ENCODE measurements at places on chromosomes 2 and 18.

- no peak for DNase-seq
Measured at GRCh38 chr2:29159125-29159524, 43.9 kb downstream of the CLIP4 start.

DNA sequence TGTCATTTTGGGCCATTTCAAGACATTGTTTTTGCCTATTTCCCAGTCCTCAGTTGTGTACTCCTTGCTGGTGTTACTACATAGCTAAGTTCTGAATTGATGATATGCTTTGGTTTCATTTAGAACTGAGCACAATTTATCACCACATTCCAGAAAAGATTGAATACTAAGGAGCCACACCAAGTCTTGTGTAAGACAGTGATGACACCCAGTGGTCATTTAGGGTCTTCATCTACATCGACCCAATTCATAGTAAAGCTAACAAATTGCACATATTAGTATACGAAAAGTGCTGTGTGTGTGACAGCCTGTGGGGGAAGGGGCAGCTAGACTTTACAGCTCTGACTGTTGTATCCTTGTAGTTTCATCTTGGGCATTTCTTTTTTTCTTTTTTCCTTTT, 10.9 kb upstream of the DLX2 start:
- peak; percentile 56 for DNase-seq

DNA sequence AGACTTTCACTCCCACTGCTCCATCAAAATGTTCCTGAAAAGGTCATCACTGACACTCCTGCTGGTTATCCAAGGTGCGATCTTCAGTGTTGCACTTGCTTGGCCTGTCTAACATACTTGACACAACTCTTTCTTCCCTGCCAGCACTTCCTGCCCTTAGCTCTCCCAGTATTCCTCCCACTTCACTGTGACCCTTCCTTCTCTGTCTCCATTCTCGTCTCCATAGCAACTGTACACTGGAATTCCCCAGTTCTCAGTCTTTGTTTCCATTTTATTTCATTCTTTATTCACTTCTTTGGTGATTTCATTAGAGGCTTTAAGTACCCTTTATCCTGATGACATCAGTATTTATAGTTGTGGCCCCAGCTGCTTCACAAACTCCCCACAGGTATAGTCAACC, 333.0 kb downstream of the IRS1 start:
- DNase-seq, result no peak

DNA sequence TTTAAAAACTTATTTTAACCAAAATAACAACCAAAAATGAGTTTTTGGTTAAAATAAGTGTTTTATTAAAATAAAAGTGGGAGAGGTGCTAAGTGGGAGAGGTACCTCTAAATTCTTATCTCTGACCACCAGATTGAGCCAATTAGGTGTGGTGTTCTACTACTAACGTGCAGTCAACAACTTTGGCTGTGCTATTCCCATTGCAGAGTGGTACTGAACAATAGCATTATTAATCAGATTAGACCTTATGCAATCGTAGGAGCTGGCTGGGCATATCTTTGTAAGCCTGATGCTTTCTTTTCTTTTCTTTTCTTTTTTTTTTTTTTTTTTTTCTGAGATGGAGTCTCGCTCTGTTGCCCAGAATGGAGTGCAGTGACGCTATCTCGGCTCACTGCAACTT, 38.9 kb downstream of the RAB27B start:
- no peak for DNase-seq

DNA sequence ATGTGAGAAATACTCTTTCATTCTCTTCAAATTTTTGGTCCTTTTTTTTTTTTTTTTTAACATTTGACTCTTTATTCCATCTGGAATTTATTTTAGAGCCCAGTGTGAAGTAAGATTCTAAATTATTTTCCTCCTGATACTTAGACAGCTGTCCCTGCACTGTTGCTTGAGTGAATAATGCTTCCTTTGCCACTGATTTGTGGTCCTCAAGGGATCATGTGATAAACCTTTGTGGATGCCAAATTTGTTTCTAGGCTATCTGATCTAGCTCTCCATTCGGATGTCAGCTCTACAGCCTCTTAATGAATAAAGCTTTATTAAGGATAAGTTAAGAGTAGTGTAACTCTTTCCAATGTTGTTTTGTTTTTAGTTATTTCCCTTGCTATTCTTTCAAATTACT, 142.3 kb downstream of the SMAD7 start:
- DNase-seq, result no peak

GRCh38 chr2:65393743-65394422, 38.5 kb downstream of the SPRED2 start:
- no peak for DNase-seq

DNA sequence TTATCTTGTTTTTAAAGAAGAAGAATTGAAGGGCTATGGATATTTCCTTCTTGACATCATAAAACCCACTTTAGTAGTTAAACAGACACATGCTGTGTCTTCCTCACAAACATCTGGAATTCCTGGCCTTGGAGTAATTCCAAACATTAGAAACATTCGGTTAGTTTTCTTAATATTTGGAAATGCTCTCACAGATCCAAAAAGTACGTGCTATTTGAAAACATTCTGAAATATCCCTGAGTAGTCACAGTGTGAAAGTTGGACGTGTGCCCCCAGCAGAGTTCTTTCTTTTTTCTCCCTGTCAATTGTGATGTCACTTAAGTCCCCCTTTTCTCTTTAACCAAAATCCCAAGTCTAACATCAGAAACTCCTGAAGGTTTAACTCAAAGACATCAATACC, 91.3 kb downstream of the ANTXR1 start:
- no peak for DNase-seq

GRCh38 chr2:240302041-240302440, 133.4 kb upstream of the GPC1 start:
- no peak for DNase-seq

DNA sequence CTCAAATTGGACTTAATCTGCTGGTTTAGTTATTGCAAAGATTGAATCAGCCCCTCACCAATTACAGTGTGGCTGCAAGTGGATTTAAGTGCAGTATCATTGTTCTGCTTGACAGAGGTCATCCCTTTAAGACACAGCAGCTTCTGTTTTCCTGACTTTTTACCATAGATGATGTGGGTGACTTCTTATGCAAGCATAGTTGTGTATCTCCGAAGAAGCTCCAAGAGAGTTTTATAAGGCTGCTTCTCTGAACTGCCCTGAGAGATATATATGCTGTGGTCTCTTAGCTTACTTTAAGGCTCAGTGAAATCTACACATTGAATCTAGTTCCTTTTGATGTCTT, 3.5 kb downstream of the TRIB2 start:
- no peak for DNase-seq
